Fibroblast of villous mesenchyme (primary cell): ENCODE measurements at places on chromosomes 16 and 17. TPM values are rescaled to one million over a fixed set of nuclear protein-coding genes. Genes with fewer than 3 reads are reported as not detected.

HBZ gene
- total RNA-seq: not detected in 2 replicates

CRISPLD2 gene
- 44.0 and 87.3 TPM in 2 replicates for total RNA-seq

TM4SF5 gene
- total RNA-seq: not detected in 2 replicates

UNC13D gene
- total RNA-seq: 0.86 and 1.6 TPM in 2 replicates

USP43 gene
- total RNA-seq: not detected in 2 replicates

FOXJ1 gene
- total RNA-seq: not detected in 2 replicates

GDPD3 gene
- total RNA-seq: 0.32 and 0.43 TPM in 2 replicates

ABI3 gene
- 0.64 and 1.7 TPM in 2 replicates for total RNA-seq

KRT16 gene
- total RNA-seq: not detected in 2 replicates

GSG1L gene
- not detected in 2 replicates for total RNA-seq

COG8 gene
- total RNA-seq: 29.0 and 36.3 TPM in 2 replicates

FOXN1 gene
- not detected in 2 replicates for total RNA-seq

CEMP1 gene
- not detected in 2 replicates for total RNA-seq

EVPL gene
- total RNA-seq: under 0.01 and 0.43 TPM in 2 replicates
